Posterior vena cava (tissue), 2 donors: ENCODE measurements at places on chromosomes 6 and 20. TPM values are rescaled to one million over a fixed set of nuclear protein-coding genes. Genes with fewer than 3 reads are reported as not detected.
A peak's percentile ranks its signal among the peaks of the same experiment; 100 is the strongest.

GRCh38 chr6:64383277-64383676, 747.7 kb downstream of the PHF3 start:
- no peak for DNase-seq

GRCh38 chr6:82370788-82371187, 7.2 kb downstream of the TPBG start:
- DNase-seq, result no peak

GRCh38 chr20:52484438-52484837, 292.9 kb upstream of the ZFP64 start:
- DNase-seq, result no peak

- no peak for DNase-seq
Observed at GRCh38 chr6:146590492-146590891, 8.3 kb upstream of the ADGB start.

GRCh38 chr6:23584134-23584763, 541.8 kb upstream of the NRSN1 start:
- DNase-seq, result no peak

- DNase-seq, result no peak
Observed at GRCh38 chr6:158786645-158787304, 32.4 kb downstream of the EZR start.

- no peak for DNase-seq
Observed at GRCh38 chr20:23136893-23137745, 51.0 kb upstream of the CD93 start.

DNA sequence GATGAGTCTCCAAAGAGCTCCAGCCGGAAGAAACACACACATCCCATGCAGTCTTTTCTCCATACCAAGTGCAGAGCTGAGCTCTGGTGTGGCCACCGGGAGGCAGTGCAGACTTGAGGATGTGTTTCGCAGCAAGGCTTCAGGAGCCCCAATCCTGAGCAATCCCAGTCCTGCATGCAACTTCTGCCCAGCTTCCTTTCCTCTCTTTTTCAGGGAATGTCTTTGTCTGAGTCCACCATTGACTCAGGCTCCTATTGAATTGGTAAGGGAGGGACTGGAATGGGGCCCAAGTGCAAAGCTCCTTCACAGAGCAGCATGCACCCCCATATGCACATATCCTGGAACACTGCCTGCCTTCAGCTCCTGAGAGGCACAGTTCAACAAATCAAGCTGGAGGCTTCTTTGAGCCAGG, 50.5 kb upstream of the ASIP start:
- no peak for DNase-seq

- peak; percentile 59 for DNase-seq
Observed at GRCh38 chr6:157982563-157983405, 1.1 kb downstream of the SYNJ2 start.

- peak; percentile 51 for DNase-seq
Observed at GRCh38 chr20:4897600-4897999, 103.7 kb downstream of the SLC23A2 start.

DNA sequence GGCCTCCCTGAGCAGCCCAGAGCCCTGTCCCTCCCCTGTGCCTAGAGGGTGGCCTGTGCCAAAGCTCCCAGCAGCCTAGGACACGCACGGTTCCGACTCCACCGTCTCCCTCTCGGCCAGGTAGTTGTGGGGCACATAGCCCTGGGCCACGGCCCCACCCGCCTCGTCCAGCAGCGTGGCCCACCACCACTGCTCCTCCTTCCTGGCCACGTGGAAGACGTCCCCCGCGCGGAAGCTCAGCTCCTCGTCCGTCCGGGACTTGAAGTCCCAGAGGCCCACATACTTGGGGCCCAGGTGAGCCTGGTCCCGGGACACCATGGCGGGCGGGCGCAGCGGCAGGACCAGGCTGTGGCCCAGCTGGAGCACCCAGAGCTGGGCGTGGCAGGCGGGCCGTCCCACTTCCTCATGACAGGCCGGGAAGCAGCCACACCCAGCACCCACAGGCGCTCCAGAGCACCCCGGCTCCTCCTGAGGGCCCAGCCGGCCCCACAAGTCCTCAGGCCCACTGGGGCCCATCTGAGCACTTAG, at the start of gene PTK6:
Gene PTK6 (minus strand): TSS at position 380 of the 528 bp plus-strand sequence. CDS start 62 bp downstream, at position 318.
- DNase-seq, result peak; percentile 87

- peak; percentile 94 for DNase-seq
Observed at GRCh38 chr6:41318654-41319565, 16.5 kb upstream of the NCR2 start.

DNA sequence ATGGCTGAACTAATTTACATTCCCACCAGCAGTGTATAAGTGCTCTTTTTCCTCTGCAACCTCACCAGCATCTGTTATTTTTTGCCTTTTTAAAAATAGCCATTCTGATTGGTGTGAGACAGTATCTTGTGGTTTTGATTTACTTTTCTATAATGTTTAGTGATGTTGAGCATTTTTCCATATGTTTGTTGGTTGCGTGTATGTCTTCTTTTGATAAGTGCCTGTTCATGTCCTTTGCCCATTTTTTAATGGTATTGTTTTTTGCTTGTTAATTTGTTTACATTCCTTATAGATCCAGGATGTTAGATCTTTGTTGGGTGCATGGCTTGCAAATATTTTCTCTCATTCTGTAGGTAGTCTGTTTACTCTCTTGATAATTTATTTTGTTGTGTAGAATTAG, 169.9 kb downstream of the PRL start:
- DNase-seq, result no peak

GRCh38 chr20:62846166-62846890, 15.3 kb downstream of the TCFL5 start:
- no peak for DNase-seq

DNA sequence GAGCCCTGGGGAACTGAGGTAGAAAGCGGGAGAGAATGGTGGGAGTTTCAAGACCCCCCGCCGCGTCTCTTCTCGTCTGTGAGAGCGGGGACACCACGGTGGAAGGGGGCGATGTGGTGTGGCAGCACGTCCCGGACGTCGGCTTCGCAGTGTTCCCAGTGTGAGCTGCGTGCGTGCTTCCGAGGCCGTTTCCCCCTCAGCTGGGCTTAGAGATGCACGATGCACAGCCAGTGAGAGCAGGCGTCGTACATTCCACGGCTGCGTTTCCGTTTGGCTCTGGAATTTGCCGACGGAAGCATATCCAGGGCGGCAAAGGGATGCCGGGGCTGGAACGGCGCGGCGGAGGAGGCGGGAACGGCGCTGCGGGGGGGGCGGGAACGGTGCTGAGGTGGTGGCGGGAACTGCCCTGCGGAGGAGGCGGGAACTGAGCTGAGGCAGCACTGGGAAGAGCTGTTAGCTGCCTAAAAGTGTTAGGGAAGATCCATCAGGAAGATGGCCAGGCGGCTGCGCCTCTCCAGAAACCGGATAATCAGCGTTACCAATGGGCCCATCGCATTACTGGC, 37.7 kb downstream of the KIF25 start:
- DNase-seq, result peak; percentile 87

DNA sequence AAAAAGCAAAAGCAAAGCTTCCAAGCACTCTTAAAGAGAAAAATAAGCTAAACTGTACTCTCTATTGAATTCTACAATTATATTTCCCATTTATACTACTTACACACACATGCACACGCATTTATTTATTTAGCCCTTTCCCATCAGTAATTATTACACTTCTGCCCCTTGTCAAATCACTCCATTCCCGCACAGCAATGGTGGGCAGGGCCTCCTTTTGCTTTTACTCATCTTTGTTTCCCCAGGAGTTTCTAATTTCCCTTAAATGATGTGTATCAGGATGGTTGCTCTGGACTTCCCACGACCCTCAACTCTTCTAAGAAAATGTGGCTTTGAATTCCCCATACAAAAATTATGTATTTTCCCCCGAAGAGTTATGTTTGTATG, 19.9 kb downstream of the PXT1 start:
- DNase-seq, result no peak

- DNase-seq, result no peak
Observed at GRCh38 chr6:81749707-81750106, 2.8 kb downstream of the TENT5A start.

DNA sequence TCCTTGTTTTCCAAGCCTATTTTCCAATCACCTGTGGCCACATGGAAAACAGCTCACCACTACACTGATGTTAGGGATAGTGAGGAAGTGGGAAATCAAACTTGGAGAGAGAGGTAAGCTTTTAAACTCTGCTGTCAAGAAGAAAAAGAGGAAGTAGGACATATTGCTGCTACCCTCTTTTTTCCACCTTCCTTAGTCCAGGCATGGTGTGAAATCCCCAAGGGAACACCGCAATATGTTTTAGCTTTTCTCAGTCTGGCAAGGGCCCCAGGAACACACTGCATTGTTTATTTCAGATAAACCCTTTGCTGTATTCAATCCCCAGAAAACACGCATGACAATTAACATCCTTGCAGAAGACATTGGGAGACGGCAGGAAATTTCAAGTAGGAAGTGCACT, 61.3 kb downstream of the HS3ST5 start:
- no peak for DNase-seq

DNA sequence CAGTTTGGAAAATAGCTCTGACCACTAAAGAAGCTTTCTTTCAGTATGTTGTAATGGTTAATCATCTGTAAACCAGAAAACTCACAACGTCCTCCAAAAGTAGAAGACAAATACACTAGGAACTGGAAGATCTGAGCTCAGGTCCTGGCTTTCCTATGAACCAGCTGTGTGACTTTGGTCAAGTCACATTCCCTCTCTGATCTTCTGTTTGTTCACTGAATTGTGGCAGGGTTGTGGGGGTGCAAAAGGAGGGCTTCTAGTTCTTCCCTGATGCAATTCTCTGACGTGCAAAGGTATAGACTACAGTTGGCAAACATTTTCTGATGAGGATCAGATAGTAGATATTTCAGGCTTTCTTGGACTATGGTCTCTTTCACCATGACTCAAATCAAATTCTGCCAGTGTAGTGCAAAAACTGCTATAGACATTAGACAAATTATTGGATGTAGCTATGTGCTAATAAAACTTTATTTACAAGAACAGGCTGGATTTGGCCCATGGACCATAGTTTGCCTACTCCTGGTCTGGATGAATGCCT, 44.9 kb downstream of the ATXN1 start:
- no peak for DNase-seq

DNA sequence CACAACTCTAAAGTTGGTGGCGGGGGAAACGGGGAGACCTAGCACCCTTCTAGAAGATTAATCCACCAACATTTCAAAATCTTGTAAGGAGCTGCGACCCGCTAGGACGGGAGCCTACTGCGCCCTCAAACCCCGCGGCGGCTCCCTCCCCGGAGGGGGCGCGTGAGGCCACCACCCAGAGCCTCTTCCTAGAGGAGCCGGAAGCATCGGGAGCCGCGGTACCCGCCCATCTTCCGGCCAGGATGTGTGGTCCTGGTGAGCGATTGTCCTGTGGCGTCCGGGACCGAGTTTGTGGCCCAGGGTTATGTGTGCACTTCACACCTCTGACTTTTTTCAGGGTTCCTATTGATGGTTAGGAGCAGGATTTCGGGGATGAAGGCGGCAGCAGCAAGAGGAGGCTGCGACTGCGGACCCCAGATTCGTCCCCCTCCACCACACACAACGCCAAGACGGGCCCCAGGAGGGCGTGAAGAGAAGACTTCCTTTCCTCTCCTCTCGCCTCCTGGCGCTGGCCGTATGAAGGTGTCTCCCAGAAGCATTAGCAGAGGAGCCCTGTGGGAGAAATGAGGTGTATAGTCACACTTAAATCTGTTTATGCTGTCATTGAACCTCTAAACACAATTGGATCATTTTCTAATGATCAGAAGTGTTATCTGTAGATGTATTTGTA, 10.7 kb downstream of the ZNF165 start:
- DNase-seq, result no peak

DNA sequence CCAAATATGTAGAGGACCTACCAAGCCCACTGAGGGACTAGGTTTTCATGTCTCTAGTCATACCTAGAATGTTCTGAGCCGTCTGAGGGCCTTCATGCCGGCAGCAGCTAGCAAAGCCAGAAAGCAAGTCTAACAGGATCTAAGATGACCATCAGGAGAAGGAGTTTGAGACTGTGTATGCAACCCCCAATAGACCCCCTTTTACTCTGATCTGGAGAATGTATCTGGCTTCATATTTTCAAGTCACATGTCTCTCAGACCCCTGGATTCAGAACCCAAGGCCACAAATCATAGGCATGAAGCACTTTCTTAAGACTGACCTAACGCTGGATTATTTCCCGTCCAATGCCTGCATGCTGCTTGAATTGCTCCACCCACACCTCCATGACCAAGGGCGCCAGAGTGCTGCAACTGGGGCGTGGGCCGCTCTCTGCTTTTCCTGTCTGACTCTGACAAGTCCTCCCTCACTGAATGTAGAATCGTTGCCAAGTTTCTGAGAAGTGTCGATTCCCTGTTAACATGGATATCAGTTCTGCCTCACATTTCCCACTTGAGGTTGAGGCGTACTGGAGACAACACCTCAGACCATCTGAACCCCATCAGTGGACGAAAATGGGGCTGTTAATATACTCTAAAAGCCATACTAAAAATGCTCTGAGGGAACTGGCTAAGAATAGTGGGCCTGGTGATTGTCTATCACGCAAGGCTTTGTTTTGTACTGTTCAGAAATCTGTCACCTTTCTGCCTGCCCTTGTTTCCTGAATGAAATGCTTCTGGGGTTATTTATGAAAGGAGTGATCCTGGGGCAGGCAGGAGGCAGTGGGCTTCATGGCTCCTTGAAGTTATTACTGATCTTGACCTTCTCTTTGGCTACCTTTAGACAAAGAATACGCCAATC, 23.9 kb upstream of the ASXL1 start:
- DNase-seq, result peak; percentile 83

GRCh38 chr6:90227213-90227612, 69.4 kb downstream of the BACH2 start:
- no peak for DNase-seq

- no peak for DNase-seq
Observed at GRCh38 chr20:53287357-53288042, 306.1 kb downstream of the ZNF217 start.

DNA sequence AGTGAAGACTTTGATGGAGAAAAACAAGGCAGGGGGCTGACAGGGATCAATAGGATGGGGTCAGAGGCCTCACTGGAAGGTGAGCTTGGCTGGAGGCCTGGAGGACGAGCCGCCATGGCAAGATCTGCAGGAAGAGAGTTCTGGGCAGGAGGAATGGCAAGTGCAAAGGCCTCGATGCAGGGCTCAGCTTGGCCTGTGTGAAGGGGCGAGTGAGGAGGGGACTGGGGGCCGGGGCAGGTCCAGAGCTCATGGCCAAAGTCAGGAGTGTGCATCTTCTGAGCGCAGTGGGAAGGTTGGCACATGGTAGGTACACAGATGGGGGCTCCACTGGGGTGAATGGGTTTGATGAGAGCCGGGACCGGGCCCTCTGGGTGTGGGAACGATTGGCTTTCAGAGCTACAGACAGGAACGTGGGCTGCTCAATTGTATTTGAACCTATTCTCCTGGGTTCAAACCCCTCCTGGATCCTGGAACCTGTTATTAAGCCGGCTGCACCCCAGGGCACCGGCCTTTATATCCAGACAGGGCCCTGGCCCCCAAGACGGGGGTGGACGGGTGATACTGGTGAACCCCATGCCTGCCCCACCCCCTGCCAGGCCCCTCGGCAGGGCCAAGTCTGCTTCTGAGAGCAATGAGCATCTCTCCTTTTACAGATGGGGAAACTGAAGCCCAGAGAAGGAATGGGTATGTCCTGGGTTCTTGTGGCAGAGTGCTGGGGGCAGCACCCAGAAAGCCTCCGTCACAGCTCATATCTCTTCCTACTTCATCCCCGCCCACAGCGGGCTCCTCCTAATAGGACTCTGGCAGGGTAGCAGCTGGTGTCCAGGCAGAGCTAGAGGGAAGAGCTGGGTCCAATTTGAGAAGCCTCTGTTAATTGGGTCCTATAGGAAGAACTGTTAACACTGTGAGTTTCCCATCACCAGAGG, 106.1 kb downstream of the CEBPB start:
- no peak for DNase-seq

The SLC24A3 gene
- total RNA-seq, result 20.4 TPM

The CLDN20 gene
- not detected for total RNA-seq

The DAAM2 gene
- total RNA-seq, result 62.7 TPM

The OR2H2 gene
- total RNA-seq, result not detected

The CITED2 gene
- total RNA-seq, result 132 TPM

The PKIB gene
- 0.37 TPM for total RNA-seq

The SLC23A2 gene
- 21.4 TPM for total RNA-seq

The FAM8A1 gene
- total RNA-seq, result 31.3 TPM
